AG04449 (cell line): ENCODE measurements at places on chromosomes 6 and 20.

- no peak for DNase-seq
Measured at GRCh38 chr6:169227116-169227515, 26.5 kb downstream of the THBS2 start.

DNA sequence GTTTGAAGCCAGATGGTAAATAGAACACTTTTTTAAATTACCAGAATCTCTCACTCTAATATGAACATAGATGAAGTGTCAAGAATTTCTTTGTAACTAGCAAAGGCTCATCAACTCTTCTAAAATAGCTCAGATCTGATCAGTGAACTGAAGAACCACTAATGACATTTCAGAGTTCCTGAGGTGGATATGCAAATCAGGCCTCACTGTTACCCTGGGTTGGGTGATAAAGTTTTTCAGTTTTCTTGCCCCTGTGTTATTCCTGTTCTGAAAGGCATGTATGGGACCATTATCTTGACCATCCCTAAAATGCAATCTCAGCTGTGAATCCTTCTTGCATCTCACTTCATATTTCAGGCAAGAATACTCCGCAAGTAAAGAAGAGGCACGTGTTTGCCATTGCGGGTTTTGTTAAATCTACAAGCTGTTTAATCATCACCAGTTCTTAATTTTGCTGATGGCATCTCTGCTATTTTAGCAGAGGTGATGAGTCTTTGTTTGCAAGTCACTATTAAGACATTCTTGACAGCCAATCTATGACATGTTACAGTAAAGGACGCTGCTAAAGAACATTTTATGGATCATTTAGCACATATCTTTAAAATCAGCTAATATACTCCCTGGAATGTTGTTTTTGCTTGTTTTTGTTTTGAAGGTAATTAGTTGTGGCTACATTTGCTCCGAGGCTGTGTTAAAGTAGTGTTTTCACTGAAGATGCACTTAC, 47.9 kb downstream of the KHDC1L start:
- no peak for DNase-seq

- peak; percentile 14 for DNase-seq
Measured at GRCh38 chr6:152271776-152272464, 365.2 kb downstream of the SYNE1 start.

DNA sequence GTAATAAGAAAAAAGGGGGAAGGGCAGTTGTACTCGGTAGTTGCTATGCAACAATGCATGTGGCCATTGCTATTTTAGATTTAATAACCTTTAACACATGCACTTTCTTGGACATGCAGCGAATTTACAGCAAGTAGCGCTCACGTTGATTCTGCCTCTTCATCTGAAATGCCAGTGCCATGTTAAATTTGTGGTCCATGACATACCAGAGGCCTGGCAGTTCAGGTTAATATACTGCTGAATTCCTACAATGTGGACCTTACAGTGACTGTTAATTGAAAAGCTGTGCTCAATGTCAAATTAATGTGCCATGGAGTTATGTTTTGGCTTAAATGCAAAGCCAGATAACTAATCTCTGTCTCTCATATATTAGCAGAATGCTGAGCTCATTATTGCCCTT, 699.7 kb downstream of the DOK5 start:
- DNase-seq = no peak
